Mononuclear cell (primary cell): ENCODE measurements at places on chromosomes 2 and 18. TPM values are rescaled to one million over a fixed set of nuclear protein-coding genes. Genes with fewer than 3 reads are reported as not detected.

The PAX8 gene
- 0.31 TPM for total RNA-seq

The DYNC1I2 gene
- total RNA-seq: 16.9 TPM

The PLA2R1 gene
- not detected for total RNA-seq

The UGT1A4 gene
- total RNA-seq: not detected

The TEKT4 gene
- not detected for total RNA-seq

The SNRPD1 gene
- 7.1 TPM for total RNA-seq

The NTSR2 gene
- not detected for total RNA-seq

The SP9 gene
- total RNA-seq: not detected

The KCNK3 gene
- 0.21 TPM for total RNA-seq
